ENCODE measurements at places on chromosomes 3 and 15.

DNA sequence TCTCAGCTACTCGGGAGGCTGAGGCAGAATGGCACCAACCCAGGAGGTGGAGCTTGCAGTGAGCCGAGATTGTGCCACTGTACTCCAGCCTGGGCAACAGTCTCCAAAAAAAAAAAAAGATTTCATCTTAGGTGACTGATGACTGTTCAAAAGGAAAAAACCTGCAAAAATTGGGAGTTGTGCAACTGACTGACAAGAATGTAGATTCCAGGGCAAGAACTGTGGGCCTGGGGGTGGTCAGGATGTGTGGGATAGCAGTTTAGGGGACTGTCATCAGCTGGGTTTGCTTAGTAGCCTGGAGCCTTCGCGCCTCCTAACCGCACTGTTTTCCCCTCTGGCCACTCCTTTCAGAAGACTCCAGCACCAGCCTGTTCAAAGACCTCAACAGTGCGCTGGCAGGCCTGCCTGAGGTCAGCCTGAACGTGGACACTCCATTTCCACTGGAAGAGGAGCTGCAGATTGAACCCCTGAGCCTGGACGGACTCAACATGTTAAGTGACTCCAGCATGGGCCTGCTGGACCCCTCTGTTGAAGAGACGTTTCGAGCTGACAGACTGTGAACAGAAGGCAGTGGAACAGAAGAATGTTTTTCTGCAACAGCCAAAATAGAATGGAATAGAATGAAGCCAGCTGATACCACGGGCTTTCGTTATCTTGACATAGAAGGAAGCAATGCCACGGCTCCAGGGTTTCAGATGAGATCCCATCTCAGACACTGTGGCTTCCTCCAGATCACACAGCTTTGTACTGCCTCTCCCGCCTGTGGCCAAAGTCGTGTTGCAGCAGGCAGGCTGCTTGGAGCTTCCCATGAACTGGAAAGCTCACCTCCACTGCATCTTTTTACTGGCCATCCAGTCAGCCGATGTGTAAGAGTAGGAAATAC lies 75.3 kb upstream of the BLM start:
- DNase-seq, result no peak

- DNase-seq, result no peak
These were observed 24.3 kb downstream of the PDZRN3 start for GRCh38 chr3:73600293-73600938.

DNA sequence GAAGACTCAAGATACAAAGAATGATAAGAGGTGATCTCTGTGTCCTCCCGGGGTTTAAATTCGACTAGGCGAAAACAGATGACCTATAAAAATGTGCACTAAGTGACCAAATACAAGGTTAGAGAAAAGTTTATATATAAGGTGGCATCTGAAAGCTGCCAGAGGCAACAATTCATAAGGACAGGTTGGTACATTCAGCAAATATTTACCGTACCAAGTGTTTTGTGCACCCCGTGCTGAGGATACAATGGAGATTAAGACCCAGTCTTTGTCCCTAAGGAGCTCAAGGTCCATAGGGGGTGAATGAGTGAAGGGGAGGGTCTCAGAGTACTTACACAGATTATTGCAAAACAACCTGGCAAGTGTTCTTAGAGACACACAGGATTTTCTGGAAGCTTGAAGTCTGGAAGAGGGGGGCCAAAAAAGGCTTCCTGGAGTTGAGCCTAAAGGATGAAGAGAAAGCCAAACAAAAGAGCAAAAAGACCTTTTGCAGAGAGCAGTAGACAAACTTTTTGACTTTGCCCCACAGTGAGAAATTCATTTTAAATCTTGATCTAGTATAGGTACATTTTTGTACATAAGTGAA lies 71.4 kb upstream of the LRIG1 start:
- no peak for DNase-seq

GRCh38 chr15:83118968-83119367 lies 11.5 kb downstream of the TM6SF1 start:
- no peak for DNase-seq

DNA sequence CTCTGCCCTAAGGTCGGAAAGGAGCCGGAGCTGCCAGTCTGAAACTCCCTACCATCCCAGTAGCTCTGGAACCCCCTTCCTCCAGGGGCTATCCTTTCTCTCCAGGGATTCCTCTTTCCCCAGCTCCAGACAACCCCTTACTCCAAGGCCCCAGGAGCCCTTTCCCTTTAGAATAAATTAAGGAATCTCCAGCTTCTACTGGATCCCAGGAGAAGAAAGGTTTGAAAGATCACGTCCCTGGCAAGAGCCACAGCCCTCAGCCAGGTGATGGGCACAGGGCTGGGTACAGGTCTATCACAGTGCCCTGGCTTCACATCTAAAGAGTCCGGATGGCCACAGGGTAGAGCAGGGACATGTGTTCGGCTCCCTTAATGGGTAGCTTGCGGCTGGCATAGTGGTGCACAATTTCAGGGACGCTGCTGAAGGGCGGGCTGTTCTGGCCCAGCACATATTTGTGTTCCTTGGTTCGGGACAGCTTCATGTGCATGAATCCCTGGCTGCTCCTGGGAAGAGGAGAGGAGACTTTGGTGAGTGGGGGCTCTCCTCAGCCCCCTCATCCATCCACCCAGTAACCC lies 20.0 kb downstream of the SHF start:
- no peak for DNase-seq

DNA sequence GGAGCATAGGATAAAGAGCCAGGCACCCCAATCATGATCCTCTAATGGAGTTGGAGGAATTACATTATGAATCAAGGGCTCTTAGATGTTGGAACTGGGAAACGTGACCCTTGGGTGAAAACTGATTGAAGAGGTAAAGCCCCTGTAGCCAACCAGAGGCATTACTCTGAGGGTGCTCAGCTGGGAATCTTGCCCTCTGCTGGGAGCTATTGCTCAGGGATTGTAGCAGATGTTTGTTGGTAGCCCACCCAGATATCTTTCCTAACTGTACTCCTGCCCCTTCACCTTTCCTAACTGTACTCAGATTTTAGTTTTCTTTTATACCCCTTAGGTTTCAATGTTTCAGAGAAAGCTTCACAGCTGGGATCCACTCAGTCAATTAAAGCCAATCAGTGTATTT lies 74.2 kb downstream of the RARB start:
- no peak for DNase-seq

DNA sequence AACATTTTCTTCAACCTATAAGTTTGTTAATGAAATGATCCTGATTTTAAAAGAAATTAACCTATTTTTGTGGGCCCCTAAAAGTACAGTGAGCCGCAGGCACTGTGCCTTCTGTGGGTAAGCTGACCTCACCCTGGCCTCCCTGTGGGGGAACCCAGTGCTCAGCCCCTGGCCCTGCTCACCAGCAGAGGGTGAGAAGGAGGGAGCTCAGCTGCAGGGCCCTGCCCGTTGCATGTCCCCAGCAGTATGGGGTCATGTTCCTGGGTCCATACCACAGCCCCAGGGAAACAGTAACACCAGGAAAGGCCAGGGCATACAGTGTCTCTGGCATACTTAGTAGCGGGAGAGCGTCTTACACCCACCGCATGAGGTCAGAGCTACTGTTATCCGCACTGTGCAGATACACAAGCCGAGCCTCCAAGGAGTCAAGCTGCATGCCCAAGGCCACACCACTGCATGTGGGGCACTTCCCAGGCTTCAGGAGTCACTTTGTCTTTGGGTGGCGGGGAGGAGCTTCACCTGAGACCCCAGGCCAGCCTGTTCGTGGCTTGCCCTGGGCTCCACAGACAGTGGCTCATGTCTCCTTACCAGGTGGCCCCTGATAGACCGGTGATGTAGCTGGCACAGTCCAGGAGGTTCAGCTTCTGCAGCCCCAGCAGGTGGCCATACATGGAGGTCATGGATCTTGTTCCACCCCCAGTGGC lies 22.6 kb upstream of the EHD4 start:
- DNase-seq, result no peak

DNA sequence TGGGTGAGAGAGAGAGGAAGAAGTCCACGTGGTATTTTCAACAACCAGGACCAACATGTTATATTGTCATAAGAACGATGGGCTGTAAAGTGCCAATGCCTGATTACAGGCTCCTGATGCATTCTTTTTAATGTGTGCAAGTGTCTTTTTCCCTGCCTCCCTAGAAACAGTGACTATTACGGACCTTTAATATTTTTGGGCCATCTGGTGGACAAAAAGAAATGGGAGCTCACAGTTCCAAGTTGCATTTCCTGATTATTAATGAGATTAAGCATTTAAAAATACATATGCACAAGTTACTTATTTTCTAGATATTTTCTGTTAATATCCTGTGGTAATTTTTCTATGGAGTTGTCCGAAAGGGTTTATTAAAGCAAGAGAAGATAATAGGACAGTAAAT lies 530.2 kb downstream of the NR2F2 start:
- DNase-seq, result no peak

- no peak for DNase-seq
These were observed 128.8 kb downstream of the PEAK1 start for GRCh38 chr15:77291107-77291506.

- DNase-seq, result no peak
These were observed 18.4 kb downstream of the MEIS2 start for GRCh38 chr15:37081983-37082382.

DNA sequence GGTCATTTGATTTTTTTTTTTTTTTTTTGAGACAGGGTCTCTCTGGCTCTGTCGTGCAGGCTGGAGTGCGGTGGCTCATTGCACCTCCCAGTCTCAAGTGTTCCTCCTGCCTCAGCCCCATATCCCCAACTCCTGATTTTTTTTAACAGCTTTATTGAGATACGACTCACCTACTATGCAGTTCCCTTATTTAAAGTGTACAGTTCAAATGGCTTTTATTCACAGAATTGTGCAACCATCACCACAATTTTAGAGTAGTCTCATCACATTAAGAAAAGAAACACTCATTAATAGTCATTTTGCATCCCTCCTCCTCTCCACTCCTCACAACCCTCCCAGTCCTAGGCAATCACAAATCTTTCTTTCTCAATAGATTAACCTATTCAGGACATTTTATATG lies 1.9 kb upstream of the TRA2B start:
- peak; percentile 40 for DNase-seq

All from epithelial cell of esophagus (primary cell).